ENCODE measurements at places on chromosomes 13 and 19.

DNA sequence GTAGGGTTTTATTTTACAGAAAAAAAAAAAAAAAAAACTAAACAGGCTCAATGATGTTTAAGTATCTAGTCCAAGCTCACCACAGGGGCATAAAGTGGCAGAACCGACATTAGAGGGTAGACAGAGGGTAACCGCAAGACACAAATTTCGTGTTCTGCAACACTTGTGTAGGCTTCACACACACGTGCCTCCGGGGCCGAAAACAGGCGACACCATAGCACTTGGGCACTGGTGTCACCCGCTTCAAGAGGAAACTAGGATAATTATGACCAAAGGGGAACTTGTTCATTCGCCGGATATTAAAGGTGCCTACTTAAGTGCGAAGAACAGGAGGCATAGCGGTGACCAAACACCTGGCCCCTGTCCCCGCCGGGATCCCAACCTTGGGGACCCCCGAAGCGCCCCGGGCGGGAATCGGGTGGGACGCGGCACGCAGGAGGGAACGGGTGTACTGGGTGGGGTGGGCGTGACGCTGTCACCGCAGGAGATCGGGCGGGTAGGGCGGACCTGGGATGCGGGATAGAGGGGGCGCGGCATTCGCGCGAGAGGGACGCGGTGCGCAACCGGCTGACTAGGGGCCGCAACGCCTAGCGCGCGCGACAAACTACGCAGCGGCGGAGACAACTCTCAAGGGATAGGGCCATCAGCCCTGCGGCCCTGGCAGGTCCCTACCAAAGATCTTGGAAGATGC lies 558 bp downstream of the MZT1 start:
- DNase-seq, result peak; percentile 54

DNA sequence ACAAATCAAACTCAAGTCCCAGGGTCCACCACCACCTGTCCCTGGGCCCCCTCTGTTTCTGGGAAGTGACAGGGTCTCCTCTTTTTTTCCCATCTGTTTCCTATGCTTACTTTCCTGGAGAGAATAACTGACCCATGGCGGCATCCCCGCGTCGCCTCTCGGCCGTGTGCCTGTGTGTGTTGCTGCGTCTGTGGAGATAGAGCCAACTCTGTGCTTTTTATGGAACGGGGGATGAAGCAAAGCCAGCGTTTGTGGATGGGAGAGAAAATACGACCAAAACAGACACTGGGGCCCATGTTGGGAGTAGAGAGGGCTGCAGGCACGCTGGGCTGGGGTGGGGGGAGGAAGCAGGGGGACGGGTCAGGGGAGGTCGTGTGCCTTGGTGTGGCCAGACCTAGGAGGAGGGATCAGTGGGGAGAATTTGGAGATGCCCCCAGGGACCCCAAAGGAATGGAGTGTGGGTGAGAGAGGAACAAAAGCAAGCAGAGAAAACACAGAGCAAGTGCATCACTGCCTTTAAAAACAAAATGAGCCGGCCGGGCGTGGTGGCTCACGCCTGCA lies 16.6 kb downstream of the PLK5 start:
- DNase-seq, result peak; percentile 72

- no peak for DNase-seq
These were observed 134.6 kb downstream of the DPF1 start for GRCh38 chr19:38089440-38089839.

DNA sequence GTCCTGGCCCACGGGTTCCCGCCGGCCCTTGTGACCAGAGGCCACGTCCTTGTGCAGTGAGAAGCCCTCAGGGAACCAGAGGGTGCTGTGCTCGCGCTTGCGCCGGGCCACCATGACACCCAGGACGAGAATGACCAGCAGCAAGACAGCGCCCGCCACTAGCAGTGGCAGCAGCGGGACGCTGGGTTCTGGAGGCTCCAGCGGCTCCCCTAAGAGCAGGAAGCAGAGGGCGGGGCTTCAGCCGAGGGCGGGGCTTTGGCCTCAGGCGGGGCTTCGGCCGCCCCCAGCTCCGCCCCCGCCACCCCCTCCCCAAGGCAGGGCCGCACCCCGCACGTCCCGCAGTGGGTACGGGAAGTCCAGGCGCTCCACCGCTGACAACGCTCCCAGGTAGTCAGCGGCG lies 30.4 kb downstream of the NOTCH3 start:
- no peak for DNase-seq

- DNase-seq, result no peak
These were observed 74.7 kb downstream of the ITGBL1 start for GRCh38 chr13:101527130-101527529.

GRCh38 chr13:84263354-84264069 lies 381.2 kb upstream of the SLITRK1 start:
- no peak for DNase-seq

- DNase-seq, result no peak
These were observed 6.2 kb downstream of the ZC3H4 start for GRCh38 chr19:47107202-47107952.

- DNase-seq, result peak; percentile 42
These were observed 75.9 kb upstream of the RNF113B start for GRCh38 chr13:98252931-98253470.

DNA sequence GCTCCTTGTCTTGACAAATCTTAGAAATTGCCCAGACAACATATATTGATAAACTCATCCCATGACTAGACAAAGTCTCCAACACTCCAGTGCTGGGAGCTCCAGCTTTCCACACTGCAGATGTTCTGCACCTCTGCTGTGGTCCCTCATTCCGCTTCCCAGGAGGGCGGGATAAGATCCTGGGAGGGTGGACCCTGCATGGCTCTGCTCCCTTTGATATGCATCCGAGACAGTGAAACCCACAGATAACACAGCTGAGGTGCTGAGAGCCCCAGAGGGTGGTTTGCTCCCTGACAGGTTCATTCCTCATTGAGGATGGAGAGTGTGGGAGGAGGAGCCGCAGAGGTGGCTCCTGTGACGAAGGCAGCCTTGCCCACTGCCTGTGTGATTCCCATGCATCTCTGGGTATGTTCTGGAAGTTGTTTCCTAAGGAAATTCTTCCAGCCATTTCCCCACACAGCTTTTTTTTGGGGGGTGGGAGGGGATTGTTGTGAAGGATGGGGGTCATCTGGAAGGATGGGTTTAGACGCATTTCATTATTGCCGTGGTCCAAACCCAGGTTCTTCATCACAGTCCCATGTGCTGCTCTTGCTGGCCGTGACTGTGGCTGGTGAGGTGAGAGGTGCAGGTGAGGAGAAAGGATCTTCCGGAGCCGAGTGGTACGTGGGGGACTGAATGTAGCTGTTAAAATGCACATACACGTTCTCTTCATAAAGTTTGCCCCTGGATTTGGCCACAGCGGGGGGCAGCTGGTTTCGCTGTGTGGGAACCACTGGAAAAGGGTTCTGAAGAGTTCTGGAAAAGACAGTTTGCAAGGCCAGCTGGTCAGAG lies 46.4 kb downstream of the SLC7A9 start:
- no peak for DNase-seq

DNA sequence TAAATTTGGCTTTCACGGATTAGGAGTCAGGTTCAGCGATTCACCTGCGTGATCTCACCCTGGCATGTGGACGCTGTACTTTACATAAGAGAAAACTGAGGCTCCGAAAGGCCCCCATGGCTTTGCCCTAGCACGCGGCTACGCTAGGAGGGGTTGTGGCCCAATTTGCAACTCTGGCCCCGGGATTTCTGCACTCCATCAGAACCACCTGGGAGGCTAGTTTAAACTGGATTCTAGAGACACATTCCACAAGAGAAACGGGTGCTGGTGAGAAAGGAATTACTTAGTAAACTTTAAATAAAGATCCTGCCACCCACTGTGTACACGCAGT lies 6.2 kb downstream of the BCL3 start:
- DNase-seq, result no peak

GRCh38 chr13:23654111-23655110 lies 84.2 kb downstream of the TNFRSF19 start:
- DNase-seq, result peak; percentile 43

- DNase-seq, result peak; percentile 48
These were observed 334.2 kb downstream of the KLF12 start for GRCh38 chr13:73800011-73800410.

- peak; percentile 77 for DNase-seq
These were observed 41.8 kb downstream of the IRS2 start for GRCh38 chr13:109744512-109745051.

- no peak for DNase-seq
These were observed 184.2 kb downstream of the MAB21L1 start for GRCh38 chr13:35292329-35292728.

- no peak for DNase-seq
These were observed 51.7 kb downstream of the C1QTNF9 start for GRCh38 chr13:24361113-24361512.

DNA sequence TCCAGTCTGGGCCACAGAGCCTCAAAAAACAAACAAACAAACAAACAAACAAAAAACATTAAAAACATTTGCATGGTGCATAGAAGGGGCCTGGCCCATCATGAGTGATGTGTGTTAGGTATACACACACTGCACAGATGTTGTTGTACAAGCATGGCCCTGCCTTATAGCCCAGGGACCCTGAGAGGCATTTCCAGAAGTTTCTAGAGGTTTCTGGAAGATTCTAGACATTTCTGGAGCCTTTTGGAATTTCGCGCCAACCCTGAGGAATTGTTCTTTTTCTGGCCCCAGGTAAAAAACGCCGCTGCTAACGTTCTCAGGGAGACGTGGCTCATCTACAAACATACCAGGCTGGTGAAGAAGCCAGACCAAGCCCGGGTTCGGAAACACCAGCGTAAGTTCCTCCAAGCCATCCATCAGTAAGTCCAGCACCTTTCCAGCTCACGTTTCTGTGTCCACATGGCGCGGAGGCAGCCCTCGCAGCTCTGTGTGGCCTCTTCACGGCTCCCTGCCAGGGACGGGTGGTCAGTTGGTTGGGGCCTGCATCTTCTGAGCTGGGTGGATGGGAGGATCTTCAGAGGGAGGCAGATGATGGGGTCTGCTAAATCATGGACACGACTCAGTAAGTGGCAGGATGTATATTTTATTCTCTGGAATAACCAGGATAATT lies 18.4 kb upstream of the ARRDC2 start:
- no peak for DNase-seq

GRCh38 chr13:90615767-90616166 lies 731.7 kb upstream of the MIR17HG start:
- no peak for DNase-seq

- no peak for DNase-seq
These were observed 5.3 kb downstream of the SHD start for GRCh38 chr19:4284176-4284958.

GRCh38 chr19:5103061-5103701 lies 134.3 kb downstream of the KDM4B start:
- DNase-seq, result peak; percentile 85

DNA sequence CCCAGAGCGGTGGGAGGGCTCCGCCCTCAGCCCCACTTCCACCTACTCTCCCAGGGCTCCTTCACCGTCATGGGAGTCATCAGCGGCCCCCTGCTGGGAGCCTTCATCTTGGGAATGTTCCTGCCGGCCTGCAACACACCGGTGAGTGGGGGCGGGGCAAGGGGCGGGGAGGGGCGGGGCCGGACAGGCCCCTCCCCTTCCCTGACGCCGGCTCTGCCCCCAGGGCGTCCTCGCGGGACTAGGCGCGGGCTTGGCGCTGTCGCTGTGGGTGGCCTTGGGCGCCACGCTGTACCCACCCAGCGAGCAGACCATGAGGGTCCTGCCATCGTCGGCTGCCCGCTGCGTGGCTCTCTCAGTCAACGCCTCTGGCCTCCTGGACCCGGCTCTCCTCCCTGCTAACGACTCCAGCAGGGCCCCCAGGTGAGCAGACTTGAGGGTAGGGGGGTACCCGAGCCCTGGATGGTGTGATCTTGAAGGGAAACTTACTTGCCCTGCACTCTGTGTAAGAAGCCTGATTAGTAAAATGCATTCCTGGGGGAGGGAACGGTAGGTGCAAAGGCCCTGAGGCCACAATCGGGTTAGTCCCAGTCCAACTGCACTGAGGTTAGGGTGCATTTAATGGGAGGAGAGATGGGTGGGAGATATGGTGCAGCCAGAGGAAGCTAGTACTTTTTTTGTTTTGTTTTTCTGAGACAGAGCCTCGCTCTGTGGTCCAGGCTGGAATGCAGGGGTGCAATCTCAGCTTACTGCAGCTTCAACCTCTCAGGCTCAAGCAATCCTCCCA lies 12.1 kb downstream of the SLC5A5 start:
- no peak for DNase-seq

- no peak for DNase-seq
These were observed 70.6 kb upstream of the GSX1 start for GRCh38 chr13:27721681-27722080.

DNA sequence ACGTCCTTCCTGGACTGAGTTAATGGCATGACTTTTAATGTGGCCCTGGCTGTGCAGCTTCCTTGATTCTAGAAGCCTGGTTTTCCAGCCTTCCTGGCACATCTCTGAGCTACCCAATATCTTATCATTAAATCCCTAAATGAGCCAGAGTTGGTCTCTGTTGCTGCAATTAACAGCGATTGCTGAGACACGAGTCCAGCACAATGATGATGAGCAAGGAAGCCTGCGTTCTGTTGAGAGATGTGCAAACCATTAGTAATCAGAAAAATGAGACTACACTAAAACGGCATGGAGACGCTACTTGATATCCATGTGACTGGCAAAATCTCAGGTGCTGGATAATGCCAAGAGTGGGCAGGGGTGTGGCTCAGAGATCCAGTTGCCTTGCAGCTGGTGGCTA lies 26.2 kb downstream of the GPR42 start:
- DNase-seq, result peak; percentile 35

DNA sequence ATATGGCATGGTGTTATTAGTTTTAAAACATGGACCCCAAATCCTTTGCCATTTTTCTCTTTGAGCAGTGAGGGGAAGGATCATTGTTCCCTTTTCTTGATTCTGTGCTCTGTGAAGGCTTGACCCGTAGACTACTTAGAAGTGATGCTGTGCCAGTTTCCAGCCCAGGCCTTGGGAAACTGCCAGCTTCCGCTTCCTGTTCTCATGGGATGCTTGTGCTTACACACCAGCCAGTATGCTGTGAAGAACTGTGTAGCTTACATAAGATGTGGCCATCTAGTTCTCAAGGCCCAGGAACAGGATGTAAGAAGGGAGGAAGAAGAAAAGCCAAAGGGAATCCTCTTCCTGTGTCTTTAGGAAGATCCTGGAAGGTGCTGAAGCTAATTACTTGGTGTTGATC lies 180.9 kb downstream of the PCCA start:
- peak; percentile 34 for DNase-seq

DNA sequence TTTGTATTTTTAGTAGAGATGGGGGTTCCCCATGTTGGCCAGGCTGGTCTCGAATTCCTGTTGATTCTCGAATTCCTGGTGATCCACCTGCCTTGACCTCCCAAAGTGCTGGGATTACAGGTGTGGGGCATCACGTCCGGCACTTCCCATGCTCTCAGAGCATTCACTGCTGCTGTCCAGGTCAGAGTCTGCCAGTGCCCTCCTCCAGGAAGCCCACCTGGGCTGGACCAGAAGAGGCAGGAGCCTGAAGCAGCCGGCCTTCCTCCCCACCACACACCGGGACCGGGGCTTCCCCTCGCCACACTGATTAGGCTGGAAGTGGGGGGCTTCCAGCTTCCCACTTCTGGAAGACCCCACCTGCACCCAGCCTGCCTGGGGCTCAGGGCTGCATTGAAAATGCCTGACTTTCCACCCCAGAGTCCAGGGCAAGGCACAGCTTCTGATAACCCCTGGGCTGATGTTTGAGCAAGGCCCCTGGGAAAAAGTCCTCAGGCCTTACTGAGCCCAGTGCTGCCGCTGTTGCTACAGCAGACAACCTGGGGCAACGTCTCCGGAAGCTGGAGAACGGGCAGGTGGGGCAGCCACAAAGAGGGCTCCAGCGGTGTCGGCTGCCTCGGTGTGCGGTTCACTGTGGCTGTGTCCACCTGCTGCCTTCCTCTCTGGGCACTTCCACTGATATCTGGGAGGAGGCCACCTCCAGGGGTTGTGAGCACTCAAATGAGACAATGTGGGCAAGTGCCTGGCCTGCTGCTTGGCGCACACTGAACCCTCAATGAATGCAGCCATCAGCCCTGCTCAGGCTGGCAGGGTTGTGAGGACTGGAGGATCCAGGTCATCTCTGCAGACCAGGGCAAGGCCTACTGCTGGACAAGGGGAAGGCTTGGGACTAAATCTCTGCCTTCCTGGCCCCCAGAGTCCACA lies 22.6 kb downstream of the CEBPA start:
- DNase-seq, result no peak
